Stimulated activated CD4-positive, alpha-beta T cell treated with anti-CD3 and anti-CD28 coated beads, Interleukin-4, amount 100 ng/mL, for 4 hours (primary cell): ENCODE measurements at places on chromosomes 16 and 17.
A peak's percentile ranks its signal among the peaks of the same experiment; 100 is the strongest.

GRCh38 chr17:39782481-39782880 is 44.7 kb downstream of the GRB7 start:
- no peak for DNase-seq

DNA sequence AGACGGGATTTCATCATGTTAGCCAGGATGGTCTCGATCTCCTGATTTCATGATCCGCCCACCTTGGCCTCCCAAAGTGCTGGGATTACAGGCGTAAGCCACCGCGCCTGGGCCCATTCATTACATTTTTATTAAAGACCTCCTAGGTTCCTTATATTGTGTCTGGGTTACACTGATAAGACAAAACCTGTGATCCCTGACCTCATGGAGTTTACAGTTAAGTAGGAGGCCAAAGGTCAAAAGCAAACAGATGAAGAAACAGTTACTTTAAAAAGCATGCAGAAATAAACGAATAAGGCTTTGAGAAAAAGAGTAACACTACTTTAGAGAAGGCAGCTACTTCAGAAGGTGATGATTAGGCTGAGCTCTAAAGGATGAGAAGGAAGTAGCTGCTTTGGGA is 14.9 kb upstream of the HLF start:
- DNase-seq: no peak

- no peak for DNase-seq
Observed at GRCh38 chr16:49201118-49201517, 80.5 kb downstream of the CBLN1 start.

DNA sequence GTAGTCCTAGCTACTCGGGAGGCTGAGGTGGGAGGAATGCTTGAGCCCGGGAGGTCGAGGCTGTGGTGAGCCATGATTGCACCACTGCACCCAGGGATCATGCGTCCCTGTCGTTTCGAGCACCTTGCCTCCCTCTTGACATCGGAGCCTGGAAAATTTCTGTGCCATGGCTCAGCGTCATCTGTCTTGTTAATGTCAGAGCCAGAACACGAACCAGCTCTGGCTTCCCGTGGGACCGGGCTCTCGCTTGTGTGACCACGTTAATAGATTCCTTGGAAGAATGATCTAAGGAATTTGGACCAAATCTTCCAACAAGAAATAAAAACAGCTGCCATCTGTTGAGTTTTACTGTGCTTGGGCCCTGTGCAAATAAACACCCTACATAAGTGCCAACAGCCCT is 117.7 kb downstream of the ABCC1 start:
- no peak for DNase-seq

GRCh38 chr17:72259922-72260321 is 139.1 kb downstream of the SOX9 start:
- no peak for DNase-seq

DNA sequence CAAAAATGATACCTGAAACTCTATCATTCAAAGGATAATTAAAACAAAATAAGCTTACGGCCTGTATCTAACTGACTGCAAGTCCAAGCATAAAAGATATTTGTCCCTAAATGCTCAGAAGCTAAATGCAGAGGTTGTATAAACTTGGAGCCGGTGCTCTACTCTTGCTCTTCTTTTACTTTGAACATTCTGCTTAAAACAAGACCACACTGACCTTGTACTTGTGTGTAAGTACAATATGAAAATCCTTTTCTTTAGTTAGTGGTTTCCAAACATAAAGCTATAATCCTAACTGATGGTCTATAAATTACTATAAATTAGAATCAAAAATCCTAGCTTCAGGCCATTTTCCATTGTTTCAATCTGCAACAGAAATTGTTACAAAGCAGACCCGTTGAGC is 74.6 kb downstream of the SPAG9 start:
- DNase-seq: no peak

- DNase-seq: no peak
Observed at GRCh38 chr17:44188576-44189403, 2.0 kb downstream of the TMUB2 start.

DNA sequence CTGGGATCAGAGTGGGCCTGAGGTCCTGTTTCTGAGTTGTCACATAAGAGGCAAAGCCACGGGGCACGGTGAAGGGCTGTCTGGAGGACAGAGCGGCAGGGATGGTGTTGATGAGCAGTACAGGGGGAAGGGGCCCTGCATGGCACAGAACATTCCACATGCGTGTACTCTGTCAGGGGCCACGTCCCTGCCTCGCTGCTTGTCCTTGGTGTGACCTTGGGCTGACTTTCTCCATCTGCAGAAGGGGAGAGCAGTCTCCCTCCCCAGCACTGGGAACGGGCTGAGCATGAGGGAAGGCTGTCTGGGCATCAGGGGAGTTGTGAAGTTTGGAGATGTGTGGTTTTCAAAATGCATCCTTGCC is 71.5 kb upstream of the GSE1 start:
- DNase-seq: no peak

DNA sequence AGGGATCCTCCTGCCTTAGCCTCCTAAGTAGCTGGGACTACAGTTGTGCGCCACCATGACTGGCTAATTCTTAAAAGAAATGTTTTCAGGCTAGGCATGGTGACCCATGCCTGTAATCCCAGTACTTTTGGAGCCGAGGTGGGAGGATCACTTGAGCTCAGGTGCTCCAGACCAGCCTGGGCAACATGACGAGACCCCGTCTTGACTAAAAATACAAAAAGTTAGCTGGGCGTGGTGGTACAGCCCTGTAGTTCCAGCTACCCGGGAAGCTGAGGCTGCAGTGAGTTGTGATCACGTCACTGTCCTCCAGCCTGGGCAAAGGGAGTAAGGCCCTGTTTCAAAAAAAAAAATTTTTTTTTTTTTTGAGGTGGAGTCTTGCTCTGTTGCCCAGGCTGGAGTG is 173.1 kb downstream of the SEC14L1 start:
- no peak for DNase-seq

- no peak for DNase-seq
Observed at GRCh38 chr16:78220571-78220970, 121.1 kb downstream of the WWOX start.

DNA sequence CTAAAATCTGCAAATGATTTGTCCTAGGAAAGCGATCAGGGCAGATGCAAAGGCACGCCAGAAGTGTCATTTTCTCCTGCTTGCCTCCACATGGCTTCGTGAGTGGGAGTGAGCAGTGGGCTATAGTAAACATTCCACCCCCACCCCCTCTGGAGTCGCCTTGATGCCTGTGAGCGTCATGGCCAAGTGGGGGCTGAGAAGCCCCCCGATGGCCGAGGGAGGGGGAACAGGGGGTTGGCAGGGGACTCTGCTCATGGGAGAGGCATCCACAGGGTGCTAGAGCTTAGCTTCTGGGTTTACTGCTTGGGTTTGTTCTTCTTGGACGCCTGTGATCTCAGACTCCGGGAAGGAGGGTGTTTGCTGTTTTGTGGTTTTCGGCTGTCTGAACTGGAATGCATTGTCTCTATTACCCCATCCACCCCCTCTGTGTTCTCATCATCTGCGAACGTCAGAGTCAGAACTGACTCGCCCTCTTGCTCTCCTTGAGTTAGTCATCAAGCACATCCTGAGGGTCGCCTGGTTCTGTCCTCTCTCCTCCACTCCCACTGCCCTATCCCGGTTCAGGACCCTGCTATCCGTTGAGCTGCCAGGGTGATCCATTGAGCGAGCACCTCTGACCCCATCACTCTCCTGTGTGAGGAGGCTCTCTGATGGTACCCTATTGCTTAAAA is 15.4 kb downstream of the TNS4 start:
- peak; percentile 42 for DNase-seq

GRCh38 chr17:11624976-11625375 is 26.7 kb downstream of the DNAH9 start:
- no peak for DNase-seq

- DNase-seq: no peak
Observed at GRCh38 chr17:83008186-83008510, 71.3 kb upstream of the METRNL start.

DNA sequence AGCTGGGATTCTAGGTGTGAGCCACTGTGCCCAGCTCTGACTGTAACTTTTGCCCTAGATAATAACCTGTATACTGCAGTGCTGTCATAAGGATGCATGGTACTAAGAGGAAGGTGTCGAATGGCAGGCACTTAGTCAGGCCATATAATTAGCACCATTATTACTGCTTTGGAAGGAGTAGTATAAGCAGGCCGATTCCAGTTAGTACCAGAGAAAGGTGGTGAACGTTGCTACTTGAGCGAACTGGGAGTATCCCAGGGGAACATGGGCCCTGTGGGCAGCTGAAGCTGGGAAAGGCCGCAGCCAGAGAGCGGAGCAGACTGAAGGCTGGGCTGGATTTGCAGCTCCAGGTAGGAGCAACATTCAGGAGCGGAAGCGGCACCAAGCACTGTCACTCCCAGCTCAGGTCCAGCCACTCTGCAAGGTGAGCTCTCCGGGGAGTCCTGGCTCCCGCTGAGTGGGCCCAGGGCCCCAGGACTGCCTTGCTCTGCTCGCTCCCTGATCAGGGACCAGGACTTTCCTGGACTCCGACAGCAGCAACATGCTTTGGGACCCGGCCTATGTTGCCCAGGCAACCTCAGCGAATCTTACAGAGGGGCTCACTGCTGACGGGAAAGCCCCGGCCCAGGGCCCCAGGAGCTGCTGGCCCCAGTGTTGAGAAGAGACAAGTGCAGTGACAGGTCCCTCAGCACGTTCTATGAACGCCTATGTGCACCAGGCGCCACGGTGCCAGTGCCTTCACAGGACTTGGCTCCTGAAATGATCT is 28.6 kb downstream of the C16orf74 start:
- DNase-seq: no peak

DNA sequence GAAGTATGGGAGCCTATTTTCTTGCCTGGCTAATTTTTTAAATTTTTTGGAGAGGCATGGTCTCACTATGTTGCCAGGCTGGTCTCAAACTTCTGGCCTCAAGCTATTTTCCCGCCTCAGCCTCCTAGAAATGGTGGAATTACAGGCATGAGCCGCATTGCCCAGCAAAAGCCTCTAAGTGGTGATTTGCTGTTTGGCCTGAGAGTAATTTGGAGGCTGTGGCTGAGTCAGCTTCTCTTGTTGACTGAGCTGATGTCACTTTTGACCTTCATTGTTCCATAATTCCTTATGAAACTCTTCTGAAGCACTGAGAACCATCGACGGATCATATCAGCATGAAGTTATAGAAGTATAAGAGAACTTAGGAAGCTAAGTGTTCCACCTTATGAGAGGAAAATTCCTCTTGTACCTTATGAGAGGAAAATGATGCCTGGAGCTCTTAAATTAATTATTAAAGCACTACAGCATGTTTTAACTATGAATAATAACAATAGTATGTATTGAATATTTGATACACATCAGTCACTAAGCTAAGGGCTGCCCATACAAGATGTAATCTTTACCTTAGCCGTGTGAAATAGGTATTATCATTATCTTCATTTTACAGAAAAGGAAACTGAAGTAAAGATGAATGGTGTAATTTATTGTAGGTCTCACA is 220.8 kb upstream of the MON1B start:
- DNase-seq: no peak

DNA sequence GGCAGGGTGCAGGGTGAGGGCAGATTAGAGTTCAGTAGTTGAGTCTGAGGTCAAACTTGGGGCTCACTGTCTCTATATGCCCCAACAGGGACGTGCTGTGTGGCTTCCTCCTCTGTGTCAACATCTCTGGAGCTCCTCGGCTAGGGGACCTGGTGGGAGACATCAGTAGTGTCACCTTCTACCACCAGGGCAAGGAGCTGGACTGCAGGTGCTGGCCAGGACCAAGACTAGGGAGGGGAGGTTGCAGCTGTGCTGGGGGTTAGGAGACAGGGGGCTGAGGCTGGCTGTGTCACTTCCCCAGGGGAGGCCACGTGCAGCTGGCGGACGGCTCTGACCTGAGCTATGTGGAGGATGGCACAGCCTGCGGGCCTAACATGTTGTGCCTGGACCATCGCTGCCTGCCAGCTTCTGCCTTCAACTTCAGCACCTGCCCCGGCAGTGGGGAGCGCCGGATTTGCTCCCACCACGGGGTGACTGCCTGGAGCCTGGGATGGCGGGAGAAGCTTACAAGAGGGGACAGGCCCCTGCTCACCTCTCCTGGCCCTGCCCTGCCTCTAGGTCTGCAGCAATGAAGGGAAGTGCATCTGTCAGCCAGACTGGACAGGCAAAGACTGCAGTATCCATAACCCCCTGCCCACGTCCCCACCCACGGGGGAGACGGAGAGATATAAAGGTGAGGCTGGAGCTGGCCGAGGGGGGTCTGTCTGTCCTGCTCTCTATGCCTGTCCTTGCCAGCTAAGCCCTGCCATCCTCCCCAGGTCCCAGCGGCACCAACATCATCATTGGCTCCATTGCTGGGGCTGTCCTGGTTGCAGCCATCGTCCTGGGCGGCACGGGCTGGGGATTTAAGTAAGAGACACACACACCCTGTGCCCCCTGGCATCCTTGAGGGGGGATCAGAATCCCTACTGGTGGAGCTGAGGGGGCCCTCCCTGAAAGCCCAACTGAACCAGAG is 18.9 kb downstream of the ADAM11 start:
- no peak for DNase-seq

DNA sequence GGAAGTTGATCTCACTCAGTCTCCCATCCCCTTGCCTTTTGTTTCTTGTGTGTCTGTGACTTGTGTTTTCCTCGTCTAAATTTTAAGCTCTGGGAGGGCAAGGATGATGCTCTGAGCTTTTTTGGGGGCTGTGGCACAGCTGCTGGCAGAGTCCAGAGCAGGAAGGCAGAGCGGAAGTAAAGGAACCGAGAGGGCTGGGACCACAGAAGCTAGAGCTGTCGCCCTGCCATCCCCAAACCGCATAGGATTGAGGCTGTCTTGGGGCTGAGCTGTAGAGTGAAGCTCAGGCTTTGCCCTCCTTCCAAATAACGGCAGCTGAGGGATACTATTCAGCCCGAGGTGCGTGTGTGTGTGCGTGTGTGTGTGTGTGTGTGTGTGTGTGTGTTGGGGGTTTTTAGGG is 3.8 kb upstream of the DNAH2 start:
- no peak for DNase-seq

- no peak for DNase-seq
Observed at GRCh38 chr16:19604911-19605310, 49.4 kb downstream of the VPS35L start.

DNA sequence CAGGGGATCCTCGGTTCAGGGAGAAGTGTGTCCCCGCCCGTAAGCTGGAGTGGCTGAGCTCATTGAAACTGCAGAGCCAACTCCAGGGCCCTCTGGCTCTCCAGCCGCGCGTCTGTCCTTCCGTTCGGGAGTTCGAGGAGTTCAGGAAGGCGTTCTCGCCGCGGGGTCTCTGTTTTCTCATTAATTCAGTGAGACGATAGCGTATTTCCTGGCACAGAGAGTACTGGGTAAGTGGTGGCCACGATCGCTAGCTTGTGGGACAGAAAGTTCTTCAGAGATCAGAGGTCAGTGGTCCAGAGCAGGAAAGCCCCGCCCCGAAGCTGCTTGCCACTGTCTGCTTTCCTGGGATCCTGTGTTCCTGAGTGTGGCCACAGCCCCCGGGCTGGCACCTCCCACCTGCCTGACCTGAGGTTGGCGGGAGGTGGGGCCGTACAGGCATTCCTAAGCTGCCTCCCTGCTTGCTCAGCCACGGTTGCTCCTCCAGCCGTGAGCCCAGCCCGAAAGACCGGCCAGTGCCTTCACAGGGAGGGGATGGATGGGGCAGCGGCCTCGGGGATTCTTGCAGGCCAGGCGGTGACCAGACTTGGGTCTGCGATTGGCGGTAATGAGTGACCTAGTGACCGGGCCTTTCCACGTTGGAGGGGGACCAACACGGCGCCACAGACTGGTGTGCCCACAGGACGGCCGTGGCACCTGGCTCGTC is 8.9 kb downstream of the BAIAP2 start:
- no peak for DNase-seq

GRCh38 chr17:45149037-45149668 is 878 bp downstream of the HEXIM1 start:
- peak; percentile 71 for DNase-seq

- DNase-seq: no peak
Observed at GRCh38 chr16:88458039-88458772, 5.1 kb downstream of the ZFPM1 start.

GRCh38 chr16:50305441-50306061 is 39.2 kb downstream of the ADCY7 start:
- DNase-seq: no peak
